ENCODE measurements at places on chromosomes 2 and 18. TPM values are rescaled to one million over a fixed set of nuclear protein-coding genes. Genes with fewer than 3 reads are reported as not detected.

- DNase-seq, result no peak
Measured at GRCh38 chr2:232211743-232212686, 166.5 kb upstream of the ALPP start.

DNA sequence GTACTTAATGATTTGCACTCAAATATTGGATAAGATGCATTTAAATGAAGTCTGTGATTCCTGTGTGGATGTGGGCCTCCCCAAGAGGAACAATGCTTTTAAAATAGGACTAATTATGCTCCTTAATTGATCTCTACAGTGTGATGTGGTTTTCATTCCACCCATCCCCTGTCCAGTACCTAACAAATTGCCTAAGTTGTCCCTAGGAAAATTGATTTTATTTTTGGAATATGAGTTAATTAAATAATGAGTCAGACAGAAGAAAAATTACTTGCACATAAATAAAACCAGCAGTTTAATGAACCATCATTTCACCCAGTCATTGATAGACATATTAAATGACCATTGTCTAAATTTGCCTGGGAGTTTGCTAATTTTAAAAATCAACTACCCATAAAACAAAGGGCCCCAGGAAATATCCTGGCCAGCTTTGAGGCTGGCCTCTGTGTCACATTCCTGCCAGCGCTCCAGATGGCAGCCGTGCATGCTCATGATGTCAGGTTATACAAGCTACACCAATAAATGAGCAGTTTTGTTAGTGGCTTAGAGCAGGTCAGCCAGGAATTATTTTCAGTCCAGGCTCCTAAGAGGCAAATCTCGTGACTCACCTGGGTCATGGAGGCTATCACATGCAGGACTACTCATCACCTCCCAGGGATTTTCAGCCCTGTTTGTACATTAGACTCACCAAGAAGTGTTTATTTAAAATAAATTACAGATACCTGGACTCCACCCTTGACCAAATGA lies 31.9 kb downstream of the ABHD3 start:
- no peak for DNase-seq

DNA sequence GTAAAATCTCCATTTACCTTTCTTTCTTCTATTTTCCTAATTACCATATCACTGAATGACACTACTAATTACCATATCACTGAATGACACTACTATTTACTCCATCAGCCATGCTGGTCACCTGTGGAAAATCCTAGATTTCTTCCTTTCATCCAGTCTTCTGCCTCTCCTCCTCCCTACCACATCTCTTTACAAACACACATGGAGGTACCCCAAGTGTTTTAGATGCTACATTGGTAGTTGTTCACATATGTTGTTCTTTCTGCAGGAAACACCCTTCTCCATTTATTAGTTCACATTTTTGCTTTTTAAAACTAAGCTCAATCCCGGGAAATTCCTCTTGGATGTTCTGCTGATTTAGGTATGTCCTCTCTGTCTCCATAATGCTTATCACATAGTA lies 134.0 kb downstream of the IKZF2 start:
- no peak for DNase-seq

GRCh38 chr18:44609181-44609941 lies 71.3 kb upstream of the SETBP1 start:
- DNase-seq, result no peak

GRCh38 chr2:200619279-200619678 lies 33.5 kb downstream of the AOX1 start:
- DNase-seq, result no peak

DNA sequence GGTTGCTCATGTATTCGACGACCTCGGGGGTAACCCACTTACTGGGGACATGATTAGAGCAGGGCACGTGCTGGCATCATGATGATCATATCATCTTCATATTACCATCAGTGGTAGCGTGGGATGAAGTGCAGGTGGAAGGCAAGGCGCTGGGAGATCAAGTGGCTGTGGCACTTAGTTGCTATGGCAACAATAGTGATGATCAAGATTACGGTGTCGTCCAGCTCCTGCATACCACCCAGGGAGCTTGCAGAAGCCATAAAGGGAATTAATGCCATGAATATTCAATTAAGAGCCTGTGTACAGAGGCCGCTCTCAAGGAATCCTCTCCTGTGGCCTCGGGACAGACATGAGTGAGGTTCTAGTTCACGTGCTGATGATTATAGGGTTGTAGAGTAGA lies 237.2 kb upstream of the COPS8 start:
- DNase-seq, result no peak

- no peak for DNase-seq
Measured at GRCh38 chr18:13239171-13239956, 20.8 kb downstream of the LDLRAD4 start.

GRCh38 chr2:235649418-235649817 lies 155.6 kb downstream of the AGAP1 start:
- no peak for DNase-seq

DNA sequence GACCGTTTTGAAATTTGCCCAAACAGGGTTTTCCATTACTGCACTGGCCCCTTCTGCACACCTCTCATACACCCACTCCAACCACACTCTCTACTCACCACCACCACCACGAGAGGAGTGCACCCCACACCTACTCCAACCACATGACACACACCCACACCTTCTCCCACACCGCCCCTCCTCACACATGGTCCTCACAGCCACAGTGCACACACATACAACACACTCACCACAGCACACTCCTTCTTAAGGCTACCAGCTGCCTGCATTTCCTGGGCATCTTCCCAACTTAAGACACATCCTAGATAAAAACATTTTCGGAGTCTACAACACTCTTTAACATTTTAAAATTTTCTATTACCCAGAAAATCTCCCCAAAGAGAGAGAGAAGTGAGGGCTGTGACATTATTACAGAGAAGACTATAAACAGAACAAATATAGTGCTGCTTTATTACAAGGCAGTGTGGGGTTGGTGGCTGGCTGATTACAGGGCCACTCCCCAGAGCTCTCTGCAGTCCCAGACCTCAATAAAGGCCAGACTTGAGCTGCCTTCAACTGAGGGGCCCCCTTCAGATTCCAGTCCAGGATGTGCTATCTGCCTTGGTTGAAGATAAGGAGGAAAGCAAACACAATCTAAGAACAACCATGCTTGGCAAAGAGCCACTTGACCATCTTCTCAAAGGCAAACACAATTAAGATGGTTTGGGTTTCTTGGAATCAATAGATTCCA lies 36.1 kb downstream of the NHEJ1 start:
- no peak for DNase-seq

DNA sequence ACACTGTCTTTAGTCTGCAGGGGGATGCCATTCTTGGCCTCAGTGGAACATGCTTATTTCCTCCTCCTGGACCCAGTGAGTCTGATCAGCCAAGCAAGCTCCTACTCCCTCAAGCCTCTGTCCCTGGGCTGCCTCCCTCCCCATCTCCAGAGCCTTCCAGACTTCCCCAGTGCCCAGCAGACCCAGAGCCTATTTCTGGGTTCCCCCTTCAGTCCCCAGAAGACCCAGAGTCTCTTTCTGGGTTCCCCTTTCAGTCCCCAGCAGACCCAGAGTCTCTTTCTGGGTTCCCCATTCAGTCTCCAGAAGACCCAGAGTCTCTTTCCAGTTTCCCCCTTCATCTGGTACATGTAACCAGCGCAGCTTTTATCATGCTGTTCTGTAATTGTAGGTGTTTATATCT lies 17.0 kb upstream of the PKDCC start:
- no peak for DNase-seq

GRCh38 chr2:200587007-200587616 lies 1.3 kb downstream of the AOX1 start:
- no peak for DNase-seq

DNA sequence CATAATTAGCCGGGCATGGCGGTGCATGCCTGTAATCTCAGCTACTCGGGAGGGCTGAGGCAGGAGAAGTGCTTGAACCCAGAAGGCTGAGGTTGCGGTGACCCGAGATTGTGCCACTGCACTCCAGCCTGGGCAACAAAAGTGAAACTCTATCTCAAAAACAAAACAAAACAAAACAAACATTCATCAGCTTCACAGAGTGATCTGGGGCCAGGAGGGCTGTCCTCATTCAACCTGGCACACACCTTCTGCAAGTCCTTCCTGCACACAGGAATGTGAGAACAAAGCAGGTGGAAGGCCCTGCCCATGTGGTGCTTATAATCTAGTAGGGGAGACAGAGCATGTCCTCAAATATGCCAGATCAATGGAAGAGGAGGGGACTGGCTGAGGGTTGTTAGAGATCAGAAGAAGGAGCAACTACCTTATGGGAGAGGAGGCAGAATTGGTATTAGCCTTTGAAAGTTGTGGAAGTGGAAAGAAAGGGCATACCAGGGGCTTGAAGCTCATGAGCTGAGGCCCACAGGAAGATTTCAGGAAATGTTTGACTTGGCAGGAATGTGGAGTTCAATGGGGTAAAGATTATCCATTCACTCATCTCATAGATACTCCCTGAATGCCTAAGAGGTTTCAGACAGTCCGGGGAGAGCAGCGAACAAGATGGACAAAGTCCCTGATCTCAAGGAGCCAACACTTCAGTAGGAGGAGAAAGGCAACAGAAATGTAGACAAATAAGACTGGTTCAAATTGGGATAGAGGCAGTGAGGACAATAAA lies 155.3 kb upstream of the SIX3 start:
- no peak for DNase-seq

- no peak for DNase-seq
Measured at GRCh38 chr2:111653913-111654312, 230.1 kb downstream of the ANAPC1 start.

GRCh38 chr2:10517351-10518043 lies 69.4 kb upstream of the ODC1 start:
- DNase-seq, result no peak

GRCh38 chr2:205375461-205376448 lies 306.5 kb upstream of the NRP2 start:
- DNase-seq, result no peak

DNA sequence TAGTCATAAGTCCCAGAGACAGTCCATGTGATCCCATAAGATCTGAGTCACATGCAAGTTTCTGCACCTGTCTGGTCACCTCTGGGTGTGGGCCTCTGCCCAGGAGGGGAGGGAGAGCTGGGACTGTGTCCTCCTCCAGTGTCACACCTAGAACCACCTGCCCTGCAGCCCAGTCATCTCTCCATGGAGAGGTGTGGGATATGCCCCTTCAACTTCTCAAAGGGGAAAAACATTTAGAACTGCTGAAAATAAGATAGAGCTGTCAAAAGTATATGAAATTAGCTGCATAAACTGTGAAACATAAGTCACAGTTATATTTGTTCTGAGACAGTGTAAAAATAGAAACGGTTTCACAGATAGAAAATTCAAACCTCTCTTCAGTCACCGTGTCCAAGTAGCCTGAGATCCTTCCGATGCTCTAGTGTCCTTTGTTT lies 55.4 kb downstream of the NGEF start:
- DNase-seq, result no peak

- DNase-seq, result no peak
Measured at GRCh38 chr2:241656190-241656741, 18.8 kb downstream of the ATG4B start.

DNA sequence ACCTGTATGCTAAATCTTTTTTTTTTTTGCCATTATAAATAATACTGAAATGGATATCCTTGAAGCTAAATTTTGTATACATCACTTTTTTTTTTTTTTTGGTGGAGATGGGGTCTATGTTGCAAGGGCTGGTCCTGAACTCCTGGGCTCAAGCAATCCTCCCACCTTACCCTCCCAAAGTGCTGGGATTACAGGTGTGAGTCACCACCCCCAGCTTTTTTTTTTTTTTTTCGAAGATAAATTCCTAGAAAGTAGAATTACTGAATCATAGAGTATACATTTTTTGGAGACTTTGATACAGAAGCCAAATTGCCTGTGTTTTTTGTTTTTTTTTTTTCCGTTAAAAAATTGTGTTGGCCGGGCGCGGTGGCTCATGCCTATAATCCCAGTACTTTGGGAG lies 51.0 kb upstream of the MCFD2 start:
- no peak for DNase-seq

The RFTN2 gene
- polyA plus RNA-seq, result 32.1 TPM

The LRRTM1 gene
- polyA plus RNA-seq, result 2.5 TPM

The SGPP2 gene
- polyA plus RNA-seq, result 4.3 TPM

The COL6A3 gene
- polyA plus RNA-seq, result 773 TPM

The LBX2 gene
- polyA plus RNA-seq, result 0.94 TPM

The ZNF532 gene
- 106 TPM for polyA plus RNA-seq

The PLGLB1 gene
- 15.2 TPM for polyA plus RNA-seq

The PLA2R1 gene
- 3.8 TPM for polyA plus RNA-seq

The TMEM37 gene
- 28.8 TPM for polyA plus RNA-seq

The ACSL3 gene
- 64.4 TPM for polyA plus RNA-seq

The IGFBP5 gene
- 102 TPM for polyA plus RNA-seq
